Colonic mucosa (tissue), 4 donors: ENCODE measurements at places on chromosomes 3 and 15. TPM values are rescaled to one million over a fixed set of nuclear protein-coding genes. Genes with fewer than 3 reads are reported as not detected.

- peak; percentile 23 for DNase-seq
These were observed 375.1 kb downstream of the PTPRG start for GRCh38 chr3:61936344-61936937.

DNA sequence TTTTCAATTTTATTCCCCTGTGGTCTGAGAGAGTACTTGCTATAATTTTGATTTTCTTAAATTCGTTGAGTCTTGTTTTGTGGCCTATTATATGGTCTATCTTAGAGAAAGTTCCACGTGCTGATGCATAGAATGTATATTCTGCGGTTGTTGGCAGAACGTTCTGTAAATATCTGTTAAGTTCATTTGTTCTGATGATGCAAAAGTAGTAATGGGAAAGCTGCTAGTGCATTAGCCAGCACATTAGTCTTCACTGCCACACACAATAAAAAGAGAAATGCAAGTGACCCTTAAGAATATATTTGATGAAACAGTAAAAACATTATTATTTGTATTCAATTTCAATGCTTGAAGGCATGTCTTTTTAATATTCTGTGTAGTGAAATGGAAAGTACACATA, 84.8 kb downstream of the GTPBP8 start:
- DNase-seq: no peak

DNA sequence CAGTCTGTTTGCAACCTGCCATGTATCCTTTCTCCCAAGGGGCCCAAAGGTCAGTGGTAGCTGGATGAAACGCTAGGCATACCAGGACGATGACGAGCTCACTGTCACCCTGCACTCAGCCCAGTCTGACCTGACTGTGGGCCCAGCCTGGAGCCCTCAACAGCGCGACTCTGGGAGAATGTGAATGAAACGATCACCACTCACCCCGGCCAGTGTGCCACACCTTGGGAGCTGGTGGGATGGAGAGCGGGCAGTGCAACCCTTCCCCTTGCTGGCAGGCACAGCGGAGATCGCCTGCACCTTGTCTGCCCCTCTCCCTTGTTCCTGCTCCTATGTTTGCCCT, 27.2 kb downstream of the SRPRB start:
- no peak for DNase-seq

DNA sequence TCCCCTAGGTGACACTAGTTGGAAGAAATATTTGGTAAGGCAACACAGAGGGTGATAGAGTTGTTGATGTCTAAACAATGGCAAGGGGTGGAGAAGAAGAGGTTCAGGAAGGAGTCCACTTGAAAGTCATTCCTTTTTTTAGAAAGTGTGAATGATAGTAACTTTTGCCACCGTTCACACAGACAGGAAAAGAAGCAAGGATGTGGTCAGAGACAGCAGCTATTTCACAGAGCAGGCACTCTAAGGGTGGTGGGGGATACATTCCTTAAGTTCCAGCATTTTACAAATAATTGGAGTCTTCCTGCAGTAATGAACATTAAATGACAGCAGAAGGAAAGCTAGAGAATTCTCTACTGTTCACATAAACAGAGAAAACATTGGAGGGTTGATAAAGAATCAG, 75.4 kb upstream of the ZNF385D start:
- no peak for DNase-seq

DNA sequence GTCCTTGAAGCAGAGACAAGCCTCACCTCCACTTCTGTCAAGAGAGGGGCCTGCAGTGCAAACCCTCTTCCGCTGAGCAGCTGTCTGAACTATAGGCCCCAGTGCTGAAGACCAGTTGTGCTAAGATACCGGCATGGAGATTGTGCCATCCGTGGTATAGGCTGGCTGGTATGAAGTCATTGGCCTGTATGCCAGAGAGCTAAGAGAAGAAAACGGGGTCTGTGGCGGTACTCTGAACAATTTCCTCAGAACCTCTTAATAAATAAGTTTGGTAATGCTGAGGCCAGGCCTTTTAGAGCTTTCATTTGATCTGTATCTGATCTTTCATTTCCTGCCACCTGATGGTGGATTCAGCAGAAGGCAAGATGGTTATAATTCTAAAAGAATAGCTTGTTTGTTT, 123.0 kb downstream of the LRIG1 start:
- no peak for DNase-seq

GRCh38 chr3:170640737-170641171, 54.9 kb upstream of the SLC7A14 start:
- DNase-seq: no peak

- no peak for DNase-seq
These were observed 121.9 kb downstream of the ATP10A start for GRCh38 chr15:25741256-25741580.

DNA sequence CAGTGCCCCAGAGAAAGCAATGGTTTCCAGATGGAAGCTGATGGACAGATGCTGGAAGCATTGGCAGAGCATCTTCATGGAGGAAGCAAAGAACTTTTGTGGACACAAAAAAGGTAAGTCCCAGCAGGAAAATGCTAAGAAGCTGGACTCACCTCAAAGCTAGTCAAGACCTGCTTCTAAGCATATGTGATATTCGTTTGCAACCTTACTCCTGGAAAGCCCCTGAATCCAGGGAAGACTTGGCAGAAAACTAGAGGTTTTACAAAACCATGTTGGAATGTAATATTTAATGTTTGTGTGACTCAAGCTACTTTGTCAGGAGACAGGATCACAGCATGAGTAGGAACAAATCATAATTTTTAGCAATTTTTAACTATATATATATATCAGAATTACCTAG, 288.2 kb downstream of the BCHE start:
- no peak for DNase-seq

- DNase-seq: peak; percentile 49
These were observed 63.2 kb upstream of the HES1 start for GRCh38 chr3:194072691-194073279.

- no peak for DNase-seq
These were observed 24.8 kb downstream of the GABRR3 start for GRCh38 chr3:98010194-98010882.

DNA sequence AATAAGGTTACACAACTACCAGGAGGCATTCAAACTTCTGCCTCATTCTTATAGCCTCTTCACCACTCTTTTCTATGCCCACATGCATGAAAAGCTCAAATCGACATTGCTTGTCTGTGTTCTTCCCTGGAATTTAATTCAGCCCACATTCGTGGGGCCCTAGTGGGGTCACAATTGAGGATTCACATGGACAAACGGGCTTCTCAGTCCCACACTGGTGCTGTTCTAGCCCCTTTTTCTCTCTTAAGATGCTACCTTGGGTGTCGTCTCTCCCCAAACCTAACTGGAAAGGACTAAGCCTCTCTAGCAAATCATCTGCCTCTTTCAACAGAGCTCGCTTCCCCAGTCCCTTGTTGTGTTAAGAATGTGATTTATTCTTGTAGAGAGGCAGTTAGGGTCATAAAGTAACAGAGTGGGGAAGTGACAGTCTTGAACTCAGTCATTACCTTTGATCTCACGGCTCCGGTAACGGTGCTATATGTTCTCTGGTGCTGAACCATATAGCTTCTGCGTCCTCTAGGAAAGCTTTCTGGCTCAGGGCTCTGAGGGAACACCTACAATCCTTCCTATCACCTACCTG, 4.9 kb downstream of the LPP start:
- DNase-seq: no peak

DNA sequence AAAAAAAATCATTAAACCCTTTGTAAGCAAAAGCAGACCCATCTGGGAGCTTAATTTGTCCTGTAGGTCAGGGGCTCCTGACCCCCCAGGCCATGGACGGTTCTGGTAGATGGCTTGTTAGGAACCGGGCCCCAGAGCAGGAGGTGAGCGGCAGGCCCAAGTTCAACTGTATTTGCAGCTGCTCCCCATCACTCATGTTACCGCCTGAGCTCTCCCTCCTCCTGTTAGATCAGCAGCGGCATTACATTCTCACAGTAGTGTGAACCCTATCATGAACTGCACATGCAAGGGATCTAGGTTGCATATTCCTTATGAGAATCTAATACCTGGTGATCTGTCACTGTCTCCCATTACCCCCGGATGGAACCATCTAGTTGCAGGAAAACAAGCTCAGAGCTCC, 60.7 kb downstream of the FSIP1 start:
- DNase-seq: no peak

GRCh38 chr3:16290007-16290826, 25.2 kb downstream of the OXNAD1 start:
- DNase-seq: peak; percentile 65

DNA sequence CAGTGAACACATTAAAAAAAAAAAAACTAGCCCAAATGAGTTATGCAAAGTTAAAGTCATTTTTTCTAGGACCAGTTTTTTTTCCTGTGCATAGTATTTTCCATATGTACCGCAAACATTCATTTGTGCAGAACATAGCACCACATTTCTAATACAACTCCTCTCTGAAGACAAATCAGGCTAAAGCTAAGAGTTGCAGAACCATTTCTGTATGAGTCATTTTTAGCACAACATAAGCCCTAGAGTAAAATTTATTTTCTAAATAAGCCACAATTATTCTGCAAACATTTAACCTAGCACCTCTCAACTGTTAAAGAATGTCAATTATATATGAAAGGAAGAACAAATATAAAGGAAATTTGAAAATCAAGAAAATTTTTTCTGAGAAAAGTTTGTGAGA, 375.8 kb downstream of the TIGIT start:
- no peak for DNase-seq

- DNase-seq: no peak
These were observed 45.1 kb downstream of the COL8A1 start for GRCh38 chr3:99683465-99683864.

Gene GOLGA8G
- total RNA-seq: not detected

Gene TRIM71
- 0.40 TPM for total RNA-seq

Gene TMOD2
- total RNA-seq: 2.4 TPM

Gene ANKUB1
- not detected for total RNA-seq

Gene DUOX1
- total RNA-seq: 0.96 TPM

Gene SPESP1
- total RNA-seq: 5.9 TPM

Gene KIF23
- 9.5 TPM for total RNA-seq

Gene TTC21A
- total RNA-seq: 6.1 TPM
